Activated CD4-positive, alpha-beta T cell treated with anti-CD3 and anti-CD28 coated beads, Interleukin-2, Interleukin-6, amounts not matched to agents 100 ng/mL and 50 ng/mL, durations not matched to agents 16 hours and 8 hours (primary cell): ENCODE measurements at places on chromosomes 2 and 18.

DNA sequence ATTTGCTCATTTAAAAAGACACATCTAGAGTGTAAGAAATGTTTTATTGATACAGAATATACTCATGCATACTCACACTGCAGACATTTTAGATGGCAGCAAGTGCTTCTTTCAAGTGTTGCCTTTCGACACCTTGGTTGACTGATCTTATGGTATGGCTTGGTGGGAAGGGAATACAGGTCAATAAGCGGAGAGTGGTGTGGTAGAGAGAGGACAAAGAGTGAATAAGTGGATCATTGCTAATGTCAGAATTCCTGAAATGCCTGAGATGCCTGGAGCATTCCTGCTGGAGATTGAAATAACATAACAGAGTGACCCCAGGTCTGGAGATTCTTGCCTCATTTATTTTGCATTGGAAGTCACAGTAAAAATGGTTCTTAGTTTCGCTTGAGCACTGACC, 76.7 kb downstream of the RND3 start:
- DNase-seq, result no peak

DNA sequence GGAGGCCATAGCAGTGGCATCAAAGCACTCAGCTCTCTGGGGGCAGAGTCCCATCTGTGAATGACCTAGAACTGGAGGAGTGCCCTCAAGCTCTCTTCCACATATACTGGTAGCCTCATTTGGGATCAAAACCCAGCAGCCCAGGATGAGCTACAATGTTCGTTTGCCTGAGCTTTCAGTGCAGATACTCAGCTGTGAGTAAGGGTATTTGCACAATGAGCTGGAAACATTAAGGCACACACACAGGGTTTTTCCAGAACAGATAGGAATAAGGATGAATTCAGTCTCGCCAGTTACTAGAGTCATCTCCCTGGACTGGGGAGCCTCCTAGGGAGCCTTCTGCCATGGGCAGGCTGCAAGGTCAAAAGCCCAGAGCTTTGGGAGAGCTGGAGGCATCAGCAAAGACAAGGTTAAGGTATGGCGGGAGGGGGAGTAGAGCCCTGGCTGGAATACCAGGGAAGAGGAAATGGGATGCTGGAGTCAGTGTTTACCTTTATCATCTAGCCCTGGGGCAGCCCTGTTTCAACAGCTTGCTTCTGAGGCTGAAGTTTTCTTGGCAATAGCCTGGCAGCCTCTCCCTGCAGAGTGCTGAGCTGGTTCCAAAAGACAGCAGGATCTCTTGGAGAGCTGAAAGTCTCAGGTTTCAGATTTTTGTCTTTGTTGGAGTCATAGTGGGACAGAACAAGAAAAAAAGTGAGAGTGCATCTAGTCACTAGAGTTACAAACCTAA, 187.7 kb downstream of the LOXHD1 start:
- no peak for DNase-seq

DNA sequence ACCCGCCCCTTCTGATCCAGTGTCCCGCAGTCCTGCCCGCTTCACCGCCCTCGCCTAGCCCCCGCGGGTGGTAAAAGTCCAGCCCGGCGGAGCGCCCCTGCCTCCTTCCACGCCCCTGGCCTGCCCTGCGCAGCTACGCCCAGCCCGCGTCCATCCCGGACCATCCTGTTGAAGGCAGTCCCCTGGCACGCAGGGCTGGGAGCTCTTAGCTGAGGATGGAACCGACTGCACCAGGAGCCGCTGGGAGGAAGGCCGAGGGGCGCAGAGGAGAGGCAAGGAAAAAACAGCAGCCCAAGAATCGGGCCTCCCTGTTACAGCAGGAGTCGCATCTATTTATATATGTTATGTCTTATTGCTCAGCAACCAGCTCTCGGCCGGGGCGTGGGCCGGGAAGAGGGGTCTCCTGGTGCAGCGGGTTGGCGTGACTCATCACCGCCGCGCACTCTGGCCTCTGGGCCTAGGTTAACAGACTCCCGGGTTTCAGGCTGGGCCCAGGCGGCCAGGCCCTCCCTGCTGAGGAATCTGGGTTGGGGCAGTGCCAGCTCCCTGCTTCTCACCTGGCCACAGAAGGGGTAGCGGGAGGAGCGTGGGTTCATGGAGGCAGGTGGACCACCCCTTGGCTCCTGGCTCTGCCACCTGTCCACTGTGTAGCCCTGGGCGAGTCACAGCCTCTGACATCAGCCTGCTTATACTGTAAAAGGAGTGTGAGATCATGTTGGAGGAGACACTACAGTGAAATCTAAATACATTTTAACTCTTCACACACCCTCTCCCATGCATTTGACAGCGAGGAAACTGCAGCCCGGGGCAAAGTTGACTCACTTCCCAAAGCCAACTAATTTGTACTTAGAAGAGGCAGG, 13.4 kb upstream of the MAP3K2 start:
- peak; percentile 41 for DNase-seq

GRCh38 chr18:29962579-29962978, 1080.0 kb downstream of the DSC3 start:
- DNase-seq, result no peak
